Small intestine (tissue), 16 donors: ENCODE measurements at places on chromosomes 12 and 14. TPM values are rescaled to one million over a fixed set of nuclear protein-coding genes. Genes with fewer than 3 reads are reported as not detected.
A peak's percentile ranks its signal among the peaks of the same experiment; 100 is the strongest.

- DNase-seq, result no peak
These were observed 55.8 kb upstream of the CLEC14A start for GRCh38 chr14:38311655-38312054.

DNA sequence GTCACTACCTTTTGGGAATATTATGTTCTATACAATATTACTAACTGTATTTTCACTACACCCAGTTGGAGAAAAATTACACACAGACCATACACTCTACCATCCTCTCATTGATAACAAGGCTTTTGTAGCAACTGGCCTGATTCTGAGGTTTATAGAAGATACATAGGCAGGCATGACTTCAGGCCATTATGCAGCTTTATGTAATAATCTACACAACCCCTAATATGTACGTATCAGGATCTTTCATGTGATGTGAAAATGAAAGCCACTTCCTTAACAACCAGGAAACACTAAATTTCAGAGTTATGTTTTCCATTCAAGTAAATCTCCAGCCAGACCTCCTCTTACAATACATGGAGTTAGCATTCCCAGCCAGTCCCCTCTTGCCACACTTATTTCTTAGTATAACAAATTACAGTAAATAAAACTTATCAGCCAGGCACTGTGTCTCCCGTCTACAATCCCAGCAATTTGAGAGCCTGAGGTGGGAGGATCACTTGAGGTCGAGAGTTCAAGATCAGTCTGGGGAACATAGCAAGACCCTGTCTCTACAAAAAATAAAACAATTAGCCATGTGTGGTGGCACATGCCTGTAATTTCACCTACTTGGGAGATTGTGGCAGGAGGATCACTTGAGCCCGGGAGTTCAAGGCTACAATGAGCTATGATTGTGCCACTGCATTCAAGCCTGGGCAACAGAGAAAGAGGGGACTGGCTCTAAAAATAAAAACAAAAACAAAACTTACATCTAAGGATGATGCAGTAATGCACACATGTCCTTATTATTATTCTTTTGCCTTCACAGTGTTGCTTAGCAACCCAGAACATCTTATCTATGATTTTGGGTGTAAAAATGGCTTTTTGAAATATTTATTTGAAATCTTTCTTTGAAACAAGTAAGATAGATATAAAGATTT lies 10.4 kb upstream of the OSBPL8 start:
- peak; percentile 11 for DNase-seq

- no peak for DNase-seq
These were observed 14.3 kb upstream of the FBXL14 start for GRCh38 chr12:1608713-1609119.

DNA sequence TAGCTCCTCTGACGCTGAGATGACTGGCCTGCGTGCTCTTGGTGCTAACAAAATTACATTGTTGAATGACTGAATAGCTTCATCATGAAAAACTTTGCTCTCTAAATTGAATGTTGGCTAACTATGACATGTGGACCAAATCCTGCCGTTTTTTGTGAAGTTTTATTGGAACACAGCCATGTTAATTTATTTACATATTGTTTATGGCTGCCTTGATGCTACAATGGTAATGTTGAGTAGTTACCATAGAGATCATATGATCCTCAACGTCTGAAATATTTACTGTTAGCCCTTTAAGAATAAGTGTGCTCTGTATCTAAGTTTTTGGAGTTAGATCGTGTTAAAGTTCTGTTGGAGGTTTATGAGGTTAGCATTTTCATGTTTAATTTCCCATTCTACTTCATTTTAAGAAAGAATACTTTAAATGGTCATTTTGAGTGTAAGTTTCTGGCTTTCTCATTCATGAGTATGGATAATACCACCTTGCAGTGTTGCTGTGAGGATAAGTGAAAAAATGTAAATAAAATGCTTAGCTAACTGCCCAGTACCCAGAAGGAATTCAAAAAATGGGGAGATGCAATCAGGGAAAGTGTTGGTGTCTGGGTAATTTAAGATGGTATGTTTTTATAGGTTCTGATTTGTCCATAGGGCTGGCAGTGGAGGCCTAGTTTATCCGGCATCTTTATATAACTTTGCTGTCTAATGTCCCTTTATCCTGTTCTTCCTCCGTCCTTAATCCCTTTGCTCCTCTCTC lies 35.3 kb downstream of the NUBPL start:
- DNase-seq, result no peak

CCDC177 gene
- not detected for polyA plus RNA-seq
